ENCODE measurements at places on chromosomes 2 and 18.

DNA sequence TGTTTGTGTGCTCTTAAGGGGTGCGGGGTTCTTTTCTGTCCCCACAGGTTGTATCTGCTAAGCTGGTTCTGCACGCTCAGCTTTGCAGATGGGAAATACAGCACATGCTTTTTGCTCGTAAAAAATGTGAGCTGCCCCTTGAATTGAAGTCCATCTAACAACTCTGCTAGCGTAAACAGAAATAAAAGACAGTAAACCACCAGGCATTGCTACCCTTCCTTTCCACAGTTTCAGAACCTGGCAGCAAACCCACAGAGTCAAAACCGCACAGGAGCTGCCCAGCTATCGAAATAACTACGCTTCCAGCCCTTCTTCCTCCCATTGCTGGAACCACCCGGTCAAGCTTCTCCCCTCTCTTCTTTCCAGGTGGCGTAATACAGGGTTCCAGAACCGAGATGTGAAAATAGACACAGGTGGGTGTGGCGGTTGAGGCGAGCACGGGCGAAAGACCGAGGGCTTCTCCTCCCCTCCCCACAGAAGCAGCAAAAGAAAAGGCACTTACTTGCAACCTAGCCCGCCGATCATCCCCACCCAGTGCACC is 479 bp downstream of the SCN9A start:
- no peak for DNase-seq

DNA sequence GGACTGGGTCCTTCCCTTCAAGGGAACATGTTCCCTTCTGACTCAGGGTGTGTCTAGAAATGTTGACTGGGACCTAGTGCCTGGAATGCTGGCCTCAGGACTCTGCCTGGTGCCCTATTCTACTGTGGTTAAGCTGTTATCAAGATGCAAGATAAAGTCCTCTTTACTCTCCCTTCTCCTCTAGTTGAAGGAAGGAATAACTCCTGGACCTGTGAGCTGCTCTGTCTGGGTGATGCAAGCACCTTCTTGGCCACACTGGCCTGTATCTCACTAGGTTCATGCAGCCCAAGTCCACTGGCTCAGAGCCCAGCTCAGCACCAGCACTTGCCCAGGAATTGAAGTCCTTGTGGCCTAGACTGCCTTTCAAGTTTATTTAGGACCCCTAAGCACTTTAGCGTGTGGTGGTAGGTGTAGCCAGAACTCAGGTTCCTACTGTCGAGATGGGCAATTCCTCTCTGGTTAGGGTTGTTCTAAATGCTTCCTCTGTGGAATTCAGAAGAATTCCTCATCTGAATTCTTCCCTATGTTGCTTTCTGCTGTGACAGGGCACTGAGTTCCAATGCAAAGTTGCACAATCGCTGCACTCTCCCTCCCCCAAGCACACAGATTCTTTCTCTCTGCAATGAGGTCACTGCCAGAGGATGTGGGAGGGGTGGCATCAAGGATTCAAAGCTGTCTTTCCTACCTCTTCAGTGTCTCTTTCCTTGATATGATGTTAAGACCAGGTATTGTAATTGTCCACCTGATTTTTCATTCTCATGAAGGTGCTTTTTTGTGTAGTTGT is 54.7 kb downstream of the VWC2L start:
- DNase-seq: no peak

GRCh38 chr2:9918275-9918674 is 33.2 kb upstream of the GRHL1 start:
- no peak for DNase-seq

- no peak for DNase-seq
Observed at GRCh38 chr2:41892476-41892875, 155.3 kb upstream of the PKDCC start.

GRCh38 chr2:94997981-94998930 is 27.3 kb upstream of the MAL start:
- no peak for DNase-seq

DNA sequence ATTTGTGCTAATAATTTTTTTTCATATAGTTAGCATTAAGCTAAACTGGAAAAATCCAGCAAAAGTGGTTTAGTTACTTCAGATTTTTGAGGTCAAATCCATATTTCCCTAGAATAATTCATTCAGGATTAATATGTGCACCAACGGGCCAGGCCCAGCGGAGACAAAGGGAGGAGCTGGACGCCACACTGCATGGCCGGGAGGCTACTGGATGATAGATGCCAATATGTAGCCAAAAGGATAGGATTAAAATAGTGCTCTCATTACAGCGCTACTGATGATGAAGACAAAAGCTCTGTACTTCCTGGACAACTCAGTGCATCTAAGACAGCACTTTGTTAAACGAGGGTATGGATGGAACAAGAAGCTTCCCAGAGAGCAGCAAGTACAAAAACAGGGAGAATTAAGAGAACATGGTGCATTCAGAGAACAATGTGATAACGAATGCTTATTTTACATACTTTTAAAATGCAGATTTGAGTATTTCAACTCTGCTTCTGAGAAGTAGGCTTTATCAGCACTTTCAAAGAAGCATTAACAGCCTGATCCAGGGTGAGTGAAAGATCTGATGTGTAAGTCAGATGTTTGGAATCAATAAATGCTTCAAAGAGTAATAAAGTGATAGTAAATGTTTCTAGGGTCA is 39.8 kb downstream of the PPP4R1 start:
- no peak for DNase-seq

- no peak for DNase-seq
Observed at GRCh38 chr2:190970160-190970559, 43.8 kb downstream of the STAT1 start.
